ENCODE measurements at places on chromosomes 16 and 17.
A peak's percentile ranks its signal among the peaks of the same experiment; 100 is the strongest.

GRCh38 chr16:89815639-89816348, 653 bp downstream of the FANCA start:
- peak; percentile 53 for DNase-seq

DNA sequence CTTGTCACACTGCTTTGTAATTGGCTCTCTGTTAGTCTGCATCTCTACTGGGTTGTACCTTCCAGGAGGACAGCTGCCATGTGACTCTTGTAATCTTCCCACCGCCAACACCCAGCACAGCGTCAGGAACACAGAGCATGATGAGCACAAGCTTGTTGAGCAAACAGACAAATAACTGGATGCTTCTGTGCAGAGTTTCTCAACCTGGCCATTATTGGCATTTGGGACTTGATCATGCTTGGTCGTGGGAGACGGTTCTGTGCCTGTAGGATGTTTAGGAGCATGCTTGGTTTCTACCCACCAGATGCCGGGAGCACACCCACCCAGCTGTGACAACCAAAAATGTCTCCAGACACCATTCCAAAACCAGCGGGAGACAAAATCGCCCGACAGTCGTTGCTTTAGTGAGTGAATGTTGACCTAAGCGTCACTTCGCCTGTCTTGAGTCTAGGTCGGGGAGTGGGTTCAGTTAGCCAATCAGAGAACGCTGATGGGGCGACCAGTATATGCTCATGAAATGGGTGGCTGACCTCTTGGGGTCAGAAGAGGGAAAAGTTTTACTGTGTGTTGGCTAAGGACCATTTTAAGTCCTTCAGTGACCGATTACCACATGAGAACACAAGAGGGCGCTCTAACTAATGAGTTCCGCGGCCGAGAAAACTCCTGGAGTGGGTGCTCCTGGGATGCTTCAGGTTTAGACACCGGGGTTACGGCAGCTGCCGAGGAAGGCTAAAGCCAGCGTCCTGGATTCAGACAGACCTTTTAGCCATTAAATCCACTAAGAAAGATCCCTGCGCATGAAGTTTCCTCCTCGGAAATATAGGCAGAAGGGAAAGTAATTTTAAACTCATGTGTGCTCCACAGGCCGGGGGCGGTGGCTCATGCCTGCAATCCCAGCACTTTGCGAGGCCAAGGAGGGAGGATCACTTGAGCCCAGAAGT, 57.8 kb upstream of the TEX2 start:
- DNase-seq = no peak

GRCh38 chr17:44919885-44920564, 4.7 kb upstream of the GFAP start:
- peak; percentile 55 for DNase-seq

DNA sequence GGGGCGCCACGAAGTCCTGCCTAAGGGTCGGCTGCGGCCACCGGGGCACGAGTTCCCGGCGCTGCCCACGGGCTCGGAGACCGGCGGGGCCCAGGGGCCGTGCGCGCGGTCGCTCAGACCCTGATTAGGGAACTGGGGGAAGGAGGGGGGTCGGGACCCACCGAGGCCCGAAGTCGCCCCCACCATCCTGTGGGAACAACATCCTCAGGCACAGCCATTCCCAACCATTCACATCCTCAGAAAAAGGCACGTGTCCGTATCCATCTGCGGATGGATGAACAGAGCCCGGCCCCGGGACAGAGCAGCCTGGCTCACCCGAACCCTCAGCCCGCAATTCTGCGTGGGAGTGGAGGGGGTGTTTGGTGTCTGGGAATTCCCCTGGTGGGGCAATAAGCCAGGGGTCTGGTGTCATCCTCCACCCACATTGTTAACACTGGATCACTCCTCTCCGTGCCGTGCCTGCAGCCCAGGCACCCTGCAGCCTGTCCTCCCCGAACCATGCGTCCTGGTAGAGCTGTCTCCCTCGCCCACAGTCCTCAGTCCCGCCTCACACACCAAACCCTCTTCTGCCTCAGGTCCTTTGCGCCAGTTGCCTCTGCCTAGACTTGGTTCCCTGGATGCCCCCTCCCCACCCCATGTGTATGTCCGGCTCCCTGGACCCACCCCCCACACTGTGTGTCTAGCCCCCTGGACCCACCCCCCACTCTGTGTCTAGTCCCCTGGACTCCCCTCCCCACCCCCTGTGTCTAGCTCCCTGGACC, 789 bp upstream of the CCDC57 start:
- peak; percentile 60 for DNase-seq

GRCh38 chr16:87050142-87050541, 267.1 kb downstream of the C16orf95 start:
- DNase-seq = no peak

All from GM06990 (cell line).